ENCODE measurements at places on chromosomes 1 and 21. TPM values are rescaled to one million over a fixed set of nuclear protein-coding genes. Genes with fewer than 3 reads are reported as not detected.

Gene LDLRAD1
- total RNA-seq = not detected

Gene MFAP2
- total RNA-seq = 6.4 TPM

Gene CFAP141
- total RNA-seq = not detected

Gene MX2
- 7.8 TPM for total RNA-seq

Gene NR1I3
- total RNA-seq = not detected

Gene MCOLN3
- 1.0 TPM for total RNA-seq

Gene KRTAP19-1
- total RNA-seq = not detected

Gene UMODL1
- not detected for total RNA-seq

Gene DPYD
- 53.0 TPM for total RNA-seq

Gene PYHIN1
- not detected for total RNA-seq

Gene PTGER3
- 20.7 TPM for total RNA-seq

Gene PADI4
- 1.6 TPM for total RNA-seq

Gene AMY2A
- not detected for total RNA-seq

Gene PIGC
- 25.7 TPM for total RNA-seq

Gene SMCP
- total RNA-seq = not detected

Gene GPR37L1
- 0.27 TPM for total RNA-seq

Gene NBPF4
- not detected for total RNA-seq

Gene MIXL1
- total RNA-seq = not detected

Gene PROK1
- not detected for total RNA-seq

Gene S100A7
- total RNA-seq = not detected

Gene KIF17
- 3.5 TPM for total RNA-seq

Gene RNU1-1
- not detected for total RNA-seq
